NCI-H2171 (cell line): ENCODE measurements at places on chromosomes 3 and 15.

GRCh38 chr3:157837336-157837735, 268.9 kb downstream of the SHOX2 start:
- no peak for DNase-seq

- no peak for DNase-seq
These were observed 223.6 kb downstream of the SHQ1 start for GRCh38 chr3:72624656-72625055.

- DNase-seq = no peak
These were observed 116.1 kb upstream of the KLHL25 start for GRCh38 chr15:85910834-85911233.

DNA sequence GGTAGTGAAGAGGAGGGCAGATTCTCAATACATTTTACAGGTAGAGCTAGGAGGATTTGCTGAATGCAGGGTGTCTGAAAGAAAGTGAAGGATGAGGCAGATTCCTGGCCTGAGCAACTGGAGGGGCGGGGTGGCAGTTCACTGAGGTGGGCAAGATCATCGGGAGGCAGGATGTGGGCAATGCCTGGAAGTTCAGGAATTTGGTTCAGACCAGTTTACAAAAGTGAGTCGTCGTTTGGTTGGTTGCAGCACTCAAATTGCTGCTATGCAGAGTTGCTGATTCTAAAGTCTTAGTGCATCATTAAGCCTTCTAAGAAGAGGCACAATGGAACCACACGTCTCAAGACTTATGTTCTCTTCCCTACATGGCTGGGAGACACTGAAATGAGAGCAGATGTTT, 134.0 kb downstream of the MFSD1 start:
- no peak for DNase-seq

- peak; percentile 76 for DNase-seq
These were observed 177.5 kb upstream of the CGNL1 start for GRCh38 chr15:57198654-57199291.
